ENCODE measurements at places on chromosomes 7 and 10.

DNA sequence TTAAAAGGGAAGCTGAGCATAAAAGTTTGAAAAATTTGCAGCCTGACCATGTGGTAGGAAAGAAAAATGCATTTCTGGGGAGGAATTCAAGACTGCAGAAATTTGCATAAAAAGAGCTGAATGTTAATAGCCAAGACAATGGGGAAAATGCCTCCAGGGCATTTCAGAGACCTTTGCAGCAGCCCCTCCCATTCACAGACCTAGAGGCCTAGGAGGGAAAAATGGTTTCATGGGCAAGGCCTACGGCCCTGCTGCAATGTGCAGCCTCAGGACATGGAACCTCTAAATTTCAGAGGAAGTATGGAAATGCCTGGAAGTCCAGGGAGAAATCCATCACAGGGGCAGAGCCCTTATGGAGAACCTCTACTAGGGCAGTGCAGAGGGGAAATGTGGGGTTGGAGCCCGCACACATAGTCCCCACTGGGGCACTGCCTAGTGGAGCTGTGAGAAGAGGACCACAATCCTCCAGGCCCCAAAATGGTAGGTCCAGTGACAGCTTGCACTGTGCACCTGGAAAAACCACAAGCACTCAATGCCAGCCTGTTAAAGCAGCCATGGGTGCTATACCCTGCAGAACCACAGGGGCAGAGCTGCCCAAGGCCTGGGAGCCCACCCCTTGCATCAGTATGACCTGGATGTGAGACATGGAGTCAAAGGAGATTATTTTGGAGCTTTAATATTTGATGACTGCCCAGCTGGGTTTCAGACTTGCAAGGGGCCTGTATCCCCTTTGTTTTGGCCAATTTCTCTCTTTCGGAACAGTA lies 243.8 kb downstream of the DNAJB9 start:
- DNase-seq: no peak

DNA sequence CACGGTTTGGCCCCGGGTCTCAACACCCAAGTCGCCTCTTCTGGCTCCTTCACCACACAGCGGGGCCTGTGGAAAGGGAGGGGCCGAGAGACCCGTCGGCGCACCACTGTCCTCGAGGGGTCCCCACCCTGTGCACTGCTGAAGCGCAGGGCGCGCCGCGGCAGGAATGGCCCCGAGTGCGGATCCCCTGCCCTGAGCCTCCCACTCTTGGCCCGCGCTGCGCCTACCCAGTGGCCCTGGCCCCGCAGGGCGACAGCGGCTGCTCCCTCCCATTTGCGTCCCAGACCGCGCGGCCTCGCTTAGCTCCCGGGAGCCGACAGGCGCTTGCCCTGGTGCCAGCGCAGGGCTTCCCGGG lies 2.1 kb upstream of the SFMBT2 start:
- no peak for DNase-seq

GRCh38 chr10:74018241-74018640 lies 20.3 kb downstream of the VCL start:
- no peak for DNase-seq

GRCh38 chr10:133276435-133277201 lies at the start of gene ADAM8:
ADAM8 (minus strand) TSS chr10:133276868; CDS start chr10:133276817, 51 bp downstream.
- peak; percentile 47 for DNase-seq

- DNase-seq: no peak
These were observed 201.9 kb upstream of the KAT6B start for GRCh38 chr10:74624501-74624900.

DNA sequence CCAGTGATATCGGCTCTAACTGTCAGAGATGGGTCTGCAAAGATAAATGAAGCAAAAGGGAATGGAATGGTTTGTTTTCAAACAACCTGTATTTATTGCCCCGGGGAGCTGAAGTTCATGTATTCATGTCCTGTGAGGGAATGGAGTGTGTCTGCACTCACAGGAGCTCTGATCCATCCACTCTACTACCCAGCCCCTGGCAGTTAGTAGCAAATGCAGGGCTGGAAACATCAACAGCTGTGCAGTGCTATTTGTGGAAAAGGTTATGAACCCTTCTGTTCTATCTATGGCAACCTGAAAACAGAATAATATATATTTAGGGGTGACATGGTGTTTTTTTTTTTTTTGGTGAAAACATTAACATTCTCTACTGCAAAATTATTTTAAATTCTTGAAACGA lies 9.8 kb downstream of the AGR2 start:
- DNase-seq: no peak

DNA sequence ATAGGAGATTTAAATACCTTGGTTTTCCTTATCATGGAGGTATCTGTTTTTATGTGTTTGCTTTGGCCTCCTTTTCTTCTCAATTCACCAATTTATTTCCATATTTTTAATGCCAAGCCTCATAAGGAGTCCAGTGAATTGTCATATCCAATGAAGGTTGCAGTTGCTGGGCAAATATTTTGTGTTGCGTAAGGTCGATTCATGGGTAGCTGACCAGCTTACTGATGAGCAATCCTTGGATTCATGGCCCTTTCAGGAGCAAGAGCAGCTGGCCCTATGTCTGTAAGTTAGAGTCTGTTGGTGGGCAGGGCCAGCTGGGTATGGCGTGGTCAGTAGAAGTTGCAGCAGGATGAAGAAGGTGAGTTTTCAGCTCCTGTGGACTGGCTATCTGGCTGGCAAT lies 182.9 kb downstream of the PFKFB3 start:
- no peak for DNase-seq

GRCh38 chr7:29189743-29190201 lies 4.8 kb upstream of the CHN2 start:
- peak; percentile 30 for DNase-seq

- no peak for DNase-seq
These were observed 69.0 kb downstream of the ZNF783 start for GRCh38 chr7:149330914-149331567.

GRCh38 chr7:72283309-72283708 lies 128.8 kb downstream of the CALN1 start:
- no peak for DNase-seq

- no peak for DNase-seq
These were observed 202.1 kb downstream of the COBL start for GRCh38 chr7:51114501-51114900.

- no peak for DNase-seq
These were observed 57.0 kb downstream of the PHTF2 start for GRCh38 chr7:77855371-77856083.

- DNase-seq: no peak
These were observed 140.5 kb downstream of the ARL4A start for GRCh38 chr7:12827920-12828319.

GRCh38 chr7:26378016-26378415 lies 86.4 kb downstream of the SNX10 start:
- no peak for DNase-seq

GRCh38 chr7:124575176-124575575 lies 190.4 kb downstream of the GPR37 start:
- DNase-seq: no peak

DNA sequence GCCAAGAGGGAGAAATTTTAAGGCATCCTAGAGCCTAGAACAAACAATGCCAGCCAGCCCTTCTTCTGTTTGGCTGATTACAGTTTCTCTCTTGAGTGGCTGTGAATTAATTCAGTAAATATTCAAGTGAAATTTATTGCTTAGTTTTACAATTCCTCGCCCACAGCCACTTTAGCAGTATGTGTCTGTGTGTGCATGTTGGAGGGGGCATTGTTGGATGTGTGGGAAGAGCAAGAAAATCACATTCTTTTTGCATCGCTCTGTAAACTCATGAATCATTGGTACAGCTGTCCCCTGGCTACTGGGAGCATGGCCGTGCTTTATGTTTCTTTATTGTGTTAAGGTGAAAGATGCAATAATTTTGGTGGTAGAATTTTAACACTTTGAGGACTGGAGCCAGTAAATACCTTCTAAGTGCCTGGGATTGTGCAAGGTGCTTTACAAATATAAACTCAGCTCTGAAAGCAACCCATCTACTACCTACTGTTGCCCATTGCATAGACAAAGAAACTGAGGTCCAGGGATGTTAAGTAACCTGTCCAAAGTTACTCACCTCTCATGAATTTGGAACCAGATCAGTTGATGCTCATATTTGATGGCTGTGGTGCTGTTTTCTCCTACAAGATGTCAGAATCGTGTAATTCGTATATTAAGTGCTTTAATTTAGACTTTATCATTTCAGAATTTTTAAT lies 89.9 kb upstream of the BTBD16 start:
- no peak for DNase-seq
